ENCODE measurements at places on chromosomes 7 and 10.

DNA sequence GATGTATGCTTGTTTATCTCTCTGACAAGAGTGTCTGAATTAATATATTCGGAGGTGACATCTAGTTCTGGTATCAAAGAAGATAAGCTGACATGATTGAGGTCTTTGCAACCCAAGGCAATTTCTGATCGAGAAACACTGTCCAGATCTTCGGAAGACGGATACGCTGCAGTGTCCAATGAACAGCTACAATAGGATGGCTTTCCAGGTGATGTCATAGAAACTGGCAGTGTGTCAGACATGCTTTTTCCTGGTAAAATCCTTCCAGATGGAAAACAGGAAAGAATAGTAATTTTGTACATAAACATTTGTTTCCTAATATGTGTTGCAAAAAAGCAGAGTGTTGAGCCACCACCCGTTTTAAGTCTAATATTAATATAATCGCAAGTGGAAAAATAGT is 33.4 kb downstream of the VWDE start:
- DNase-seq, result no peak

DNA sequence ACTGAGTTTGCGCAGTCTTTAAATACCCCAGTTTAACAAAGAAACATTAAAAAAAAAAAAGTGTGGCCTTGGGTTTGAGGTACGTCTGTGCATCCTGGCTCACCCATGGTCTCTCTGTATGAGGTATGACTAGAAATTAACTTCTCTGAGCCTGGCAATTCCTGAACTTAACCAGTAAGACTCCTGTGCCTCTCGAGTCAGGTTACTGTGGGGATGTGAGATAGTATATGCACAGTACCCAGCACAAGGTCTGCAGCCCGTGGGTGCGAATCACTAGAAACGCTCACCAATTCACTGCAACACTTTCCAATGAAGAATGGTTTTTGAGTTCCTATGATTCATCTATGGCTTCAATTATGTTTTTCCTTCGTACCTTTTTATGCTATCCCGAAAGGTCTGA is 149.9 kb downstream of the SFMBT2 start:
- DNase-seq, result no peak

GRCh38 chr10:126017961-126018560 is 121.7 kb downstream of the FANK1 start:
- DNase-seq, result no peak

GRCh38 chr7:128120116-128120515 is 88.9 kb upstream of the LRRC4 start:
- DNase-seq, result no peak

GRCh38 chr10:92755725-92756124 is 66.0 kb downstream of the HHEX start:
- DNase-seq, result no peak

GRCh38 chr7:50209461-50210135 is 94.9 kb upstream of the IKZF1 start:
- no peak for DNase-seq

GRCh38 chr10:25675204-25675603 is 258.8 kb upstream of the MYO3A start:
- no peak for DNase-seq

DNA sequence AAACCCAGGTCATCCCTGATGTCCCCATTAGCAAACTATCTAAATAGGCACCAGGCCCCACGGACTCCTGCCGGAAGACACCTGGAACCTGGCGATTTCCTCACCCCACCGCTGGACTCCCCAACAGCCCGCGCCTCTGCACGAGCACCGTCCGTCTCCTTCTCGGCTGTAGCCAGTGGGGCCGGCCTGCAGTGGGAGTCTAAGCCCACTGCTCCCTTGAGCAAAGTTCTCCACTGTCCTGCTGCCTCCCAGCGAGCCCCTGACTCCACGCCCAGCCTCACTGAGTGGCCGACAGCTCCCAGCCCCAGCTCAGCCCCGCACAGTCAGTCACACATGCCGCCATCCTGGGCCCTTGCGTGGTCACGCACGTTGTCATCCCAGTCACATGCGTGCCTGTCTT is 211.3 kb upstream of the PPP2R2D start:
- DNase-seq, result no peak

GRCh38 chr7:24980534-24981170 is 674 bp upstream of the OSBPL3 start:
- no peak for DNase-seq

GRCh38 chr10:114359041-114359952 is 45.0 kb downstream of the AFAP1L2 start:
- DNase-seq, result no peak

- no peak for DNase-seq
These were observed 238.7 kb downstream of the CDK14 start for GRCh38 chr7:90834771-90835170.

Measured in body of pancreas (tissue), 4 donors.